ENCODE measurements at places on chromosomes 11 and 22.

GRCh38 chr11:33478111-33478573 is 221.0 kb downstream of the HIPK3 start:
- no peak for DNase-seq

DNA sequence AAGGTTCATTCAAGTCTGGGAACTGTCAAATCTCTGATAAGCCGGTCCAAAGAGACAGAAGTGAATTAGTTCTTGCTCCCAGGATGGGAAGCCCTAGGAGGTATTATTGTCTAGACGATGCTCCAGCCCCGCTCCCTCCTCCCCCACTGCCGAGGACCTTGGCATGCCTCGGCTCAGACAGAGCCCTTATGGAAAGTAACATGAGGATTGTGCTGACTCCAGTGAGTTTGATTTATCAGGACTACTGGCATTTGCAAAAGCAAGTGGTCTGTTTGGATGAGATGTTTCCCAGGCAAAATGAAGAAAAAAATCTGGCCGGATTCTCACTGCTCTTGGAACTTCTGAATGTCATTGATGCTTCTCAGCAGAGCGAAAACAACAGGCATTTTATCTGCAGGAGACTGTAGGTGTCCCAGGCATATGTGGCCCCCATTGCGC is 341.0 kb downstream of the ETS1 start:
- no peak for DNase-seq

GRCh38 chr11:78752494-78752893 is 177.8 kb upstream of the NARS2 start:
- no peak for DNase-seq

- no peak for DNase-seq
Measured at GRCh38 chr22:35472488-35472887, 68.1 kb upstream of the RASD2 start.

DNA sequence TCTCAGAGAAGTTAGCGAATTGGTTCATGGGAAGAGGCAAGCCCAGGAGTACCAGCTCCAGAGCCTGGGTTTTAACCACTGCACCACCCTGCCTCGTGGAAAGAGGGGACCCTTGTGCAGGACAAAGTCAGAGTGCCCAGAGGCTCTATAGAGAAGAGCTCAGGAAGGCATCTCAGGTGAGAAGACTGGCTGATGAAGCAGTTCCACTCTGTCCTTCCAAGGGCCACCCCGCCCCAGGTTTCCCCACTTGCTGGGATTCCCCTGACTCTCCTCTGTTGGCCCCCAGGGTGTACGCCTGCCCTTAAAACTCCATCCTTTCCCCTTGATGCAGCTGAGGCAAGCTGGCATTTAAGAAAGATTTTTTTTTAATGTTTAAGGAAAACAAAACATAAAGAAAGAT is 265.8 kb downstream of the BUD13 start:
- no peak for DNase-seq

DNA sequence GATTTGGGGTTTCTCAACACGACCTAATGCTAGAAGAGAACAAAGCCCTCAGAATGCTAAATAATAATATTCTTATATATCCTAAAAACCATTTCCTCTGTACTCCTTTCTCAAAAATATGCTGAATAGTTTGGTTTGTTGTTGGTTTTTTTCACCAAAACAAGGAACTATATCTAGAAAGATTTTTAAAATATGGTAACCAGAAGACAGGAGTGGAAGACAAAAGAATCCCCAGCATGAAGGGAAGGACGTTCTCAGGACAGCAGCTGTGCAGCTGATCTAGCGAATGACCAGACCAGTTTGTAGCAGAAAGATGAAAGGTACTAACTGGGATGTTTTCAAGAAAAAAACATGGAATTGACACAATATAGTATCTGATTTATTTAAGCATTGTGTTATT is 19.3 kb downstream of the FEZ1 start:
- no peak for DNase-seq

DNA sequence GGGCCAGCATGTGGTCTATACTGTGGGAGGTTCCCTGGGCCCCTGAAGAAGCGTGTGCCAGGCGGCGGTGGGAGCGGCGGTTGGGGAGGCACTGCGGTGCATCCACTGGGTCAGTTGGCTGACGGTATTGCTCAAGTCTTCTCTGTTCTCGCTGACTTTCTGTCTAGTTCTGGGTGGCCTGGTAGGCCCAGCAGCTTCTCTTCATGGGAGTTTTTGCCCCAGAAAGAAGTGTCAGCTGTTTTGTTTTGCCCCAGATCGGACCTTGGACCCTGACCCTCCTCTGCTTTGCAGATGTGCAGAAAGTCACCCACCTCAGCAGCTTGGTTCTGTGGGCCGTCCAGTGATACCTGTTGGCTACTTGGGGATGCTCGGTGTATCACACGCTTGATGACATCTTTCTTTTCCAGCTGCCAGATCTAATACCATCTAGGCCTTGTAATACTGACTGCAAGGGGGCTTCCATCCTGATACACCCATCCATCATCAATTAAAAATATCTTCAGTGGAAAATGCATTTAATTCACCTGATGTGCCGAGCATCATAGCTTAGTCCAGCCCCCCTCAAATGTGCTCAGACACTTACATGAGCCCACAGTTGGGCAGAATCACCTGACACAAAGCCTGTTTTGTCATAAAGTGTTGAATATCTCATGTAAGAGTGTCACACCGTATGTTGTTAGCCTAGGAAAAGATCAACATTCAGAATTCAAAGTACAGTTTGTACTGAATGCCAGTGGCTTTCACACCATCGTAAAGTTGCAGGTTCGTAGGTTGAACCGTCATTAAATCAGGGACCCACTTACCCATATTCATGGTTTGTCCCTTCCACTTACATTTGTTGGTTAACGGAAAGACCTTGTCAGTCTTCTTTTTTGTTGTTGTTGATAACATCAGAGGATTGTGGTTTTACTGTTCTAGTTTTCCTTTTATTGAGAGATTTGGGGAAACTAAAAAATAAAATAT is 13.9 kb downstream of the ZBED4 start:
- no peak for DNase-seq

- peak; percentile 57 for DNase-seq
Measured at GRCh38 chr11:129643031-129643721, 172.5 kb upstream of the TMEM45B start.

- no peak for DNase-seq
Measured at GRCh38 chr11:83039566-83039965, 32.1 kb downstream of the RAB30 start.

DNA sequence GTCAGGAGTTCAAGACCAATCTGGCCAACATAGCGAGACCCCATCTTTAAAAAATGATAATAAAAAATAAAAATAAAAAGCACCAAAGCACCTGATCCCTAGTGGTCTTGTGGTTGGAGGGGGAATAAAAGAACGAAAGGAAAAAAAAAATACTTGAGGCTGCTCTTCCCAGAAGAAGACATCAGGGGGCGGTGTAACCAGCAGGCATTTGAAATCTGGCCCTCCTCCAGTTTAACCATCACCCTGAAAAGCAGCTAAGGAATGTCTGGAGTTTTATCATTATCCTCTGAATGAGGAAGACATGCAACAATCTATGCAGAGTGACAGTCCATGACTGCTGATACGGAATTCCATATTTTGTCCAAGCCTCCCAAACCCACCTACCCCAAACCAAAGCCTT is 5.6 kb upstream of the KCTD17 start:
- no peak for DNase-seq

DNA sequence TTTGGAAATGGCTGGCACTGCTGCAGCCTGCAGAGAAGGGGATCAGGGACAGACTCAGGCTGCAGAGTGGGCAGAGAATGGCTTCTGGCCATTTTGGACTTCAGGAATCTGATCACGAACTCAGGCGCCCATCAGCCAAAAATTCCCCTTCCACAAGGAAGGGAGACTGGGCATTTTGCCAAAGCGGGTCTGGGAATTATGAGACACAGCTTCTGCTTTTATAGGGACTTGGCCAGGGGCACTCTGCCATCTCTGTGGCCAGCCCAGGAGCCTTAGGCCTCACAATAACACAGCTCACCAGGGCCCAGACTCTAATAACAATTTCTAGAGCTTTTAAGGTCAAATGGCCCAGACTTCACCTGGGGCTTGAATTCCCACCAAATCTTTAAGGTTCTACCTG is 74.7 kb downstream of the CHST1 start:
- DNase-seq = no peak

- no peak for DNase-seq
Measured at GRCh38 chr11:13421561-13421960, 41.5 kb downstream of the BTBD10 start.

DNA sequence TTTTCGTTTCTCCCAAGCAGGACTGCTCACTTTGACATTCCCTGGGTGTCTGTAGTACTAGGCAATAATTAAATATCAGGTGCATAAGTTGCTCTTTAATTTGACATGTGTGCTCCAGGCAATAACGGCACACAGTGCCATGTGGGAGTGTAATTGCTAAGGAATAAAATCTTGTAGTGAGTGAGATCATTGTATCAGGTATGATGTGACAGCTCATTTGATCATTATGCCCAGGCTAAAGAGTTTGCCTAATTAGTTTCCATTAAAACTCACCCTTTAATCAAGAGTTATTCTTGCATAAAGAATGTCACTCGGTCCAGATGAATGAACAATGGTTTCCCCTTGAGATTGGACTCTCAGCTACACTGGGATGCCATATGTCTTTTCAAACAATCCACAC is 220.0 kb downstream of the INSC start:
- DNase-seq = no peak

- DNase-seq = no peak
Measured at GRCh38 chr11:123364080-123364479, 66.0 kb upstream of the GRAMD1B start.

GRCh38 chr11:99015634-99016454 is 4.9 kb upstream of the CNTN5 start:
- DNase-seq = no peak

DNA sequence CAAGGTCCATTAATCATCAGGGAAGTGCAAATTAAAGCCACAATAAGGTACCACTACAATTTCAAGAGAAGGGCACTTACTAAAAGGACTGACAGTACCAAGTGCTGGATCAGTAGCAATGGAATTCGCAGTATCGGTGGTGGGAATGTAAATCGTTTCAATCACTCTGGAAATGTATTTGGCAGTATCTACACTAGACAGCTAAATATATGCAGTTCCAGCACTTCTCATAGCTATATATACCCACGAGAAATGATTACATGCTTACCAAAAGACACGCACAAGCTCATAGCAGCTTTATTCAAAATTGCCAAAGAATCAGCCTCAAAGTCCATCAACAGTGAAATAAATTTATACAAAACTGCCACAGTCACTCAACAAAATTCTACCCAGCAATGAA is 4.4 kb upstream of the ZNF280B start:
- DNase-seq = no peak

DNA sequence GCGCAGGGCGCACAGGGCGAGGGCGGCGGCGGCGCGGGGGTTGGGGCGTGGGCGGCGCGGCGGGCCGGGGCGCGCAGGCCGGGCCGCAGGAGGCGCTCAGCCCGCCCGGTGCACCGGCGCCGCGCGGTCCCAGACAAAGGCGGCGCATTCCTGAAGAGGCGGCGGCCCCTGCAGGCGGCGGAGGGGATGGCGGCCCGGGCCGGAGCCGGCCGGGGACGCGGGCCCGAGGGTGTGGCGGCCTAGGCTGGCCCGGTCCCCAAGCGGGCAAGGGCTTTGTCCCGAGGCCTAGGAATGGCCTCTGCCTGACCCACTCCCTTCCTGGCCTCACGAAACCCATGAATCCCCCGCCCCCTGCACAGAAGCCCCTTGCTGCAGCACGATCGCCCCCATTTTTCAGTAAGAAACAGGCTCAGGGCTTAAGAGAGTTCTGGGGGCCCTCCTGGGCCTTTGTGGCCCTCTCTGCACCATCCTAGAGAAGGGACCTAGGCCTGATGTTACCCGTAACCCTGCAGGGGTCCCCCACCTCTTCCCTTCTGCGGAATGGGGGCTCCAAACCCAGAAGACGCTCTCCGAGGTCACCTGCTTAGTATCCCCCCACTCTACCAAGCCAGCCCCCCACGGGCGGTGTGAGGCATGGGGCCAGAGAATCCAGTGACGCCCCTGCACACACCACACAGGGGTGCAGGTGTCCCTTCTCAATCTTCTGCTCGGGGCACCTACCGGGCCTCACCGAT is at the start of gene RTN4R:
TSS of gene RTN4R (minus strand) at position 40 of the 734 bp plus-strand sequence. CDS start 226 bp downstream, outside the sequence.
- DNase-seq = peak; percentile 68

- DNase-seq = no peak
Measured at GRCh38 chr22:47779474-47779873, 1017.0 kb downstream of the TBC1D22A start.

DNA sequence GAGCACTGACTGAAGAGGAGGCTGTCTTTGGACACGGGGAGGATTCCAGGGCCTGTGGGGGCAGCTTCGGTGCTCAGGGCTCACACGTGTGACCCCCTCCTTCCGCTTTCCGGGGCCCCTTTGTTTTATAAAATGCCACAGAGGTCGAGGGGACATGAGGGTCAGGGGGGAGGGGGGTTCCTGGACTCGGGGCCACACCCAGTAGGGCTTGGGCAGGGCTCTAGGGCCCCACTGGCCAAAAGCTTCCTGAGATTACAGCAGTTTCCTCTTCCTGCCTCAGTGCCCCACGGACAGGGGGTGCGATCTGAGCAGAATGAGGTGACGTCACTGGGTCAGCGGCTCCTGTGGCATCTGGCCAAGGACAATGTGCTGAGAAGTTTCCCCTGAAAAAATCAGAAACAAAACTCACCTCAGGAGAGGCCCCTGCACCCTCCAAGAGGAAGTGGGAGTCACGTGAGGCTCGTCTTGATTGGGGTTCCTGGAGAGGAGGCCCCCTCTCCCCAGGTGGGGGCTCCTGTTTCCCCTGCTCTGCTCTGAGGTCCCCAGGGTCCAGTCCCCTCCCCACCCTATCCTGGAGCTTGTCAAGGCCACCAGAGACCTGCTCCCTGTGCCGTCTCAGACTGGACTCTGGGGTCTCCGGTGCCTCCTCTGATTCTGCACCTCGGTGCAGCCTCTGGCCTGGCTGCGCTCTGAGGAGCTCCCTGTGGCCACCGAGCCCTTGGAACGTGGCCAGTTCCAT is 6.4 kb upstream of the IFITM3 start:
- peak; percentile 79 for DNase-seq

- no peak for DNase-seq
Measured at GRCh38 chr11:106913141-106913540, 105.1 kb downstream of the GUCY1A2 start.

DNA sequence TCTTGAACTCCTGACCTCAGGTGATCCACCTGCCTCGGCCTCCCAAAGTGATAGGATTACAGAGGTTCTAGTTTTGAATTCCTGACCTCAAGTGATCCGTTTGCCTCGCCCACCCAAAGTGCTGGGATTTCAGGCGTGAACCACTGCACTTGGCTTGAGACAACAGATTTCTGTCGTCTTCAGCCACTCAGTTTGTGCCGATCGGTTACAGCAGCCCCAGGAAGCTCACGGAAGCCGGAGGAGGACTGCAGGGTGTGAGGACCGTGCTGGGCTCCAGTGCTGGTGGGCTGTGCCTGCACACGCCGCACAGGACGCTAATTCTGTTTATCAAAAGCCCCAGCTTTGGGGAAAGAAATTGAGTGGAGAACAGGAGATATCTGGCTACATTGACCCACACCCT is 82.0 kb downstream of the CELSR1 start:
- no peak for DNase-seq

- no peak for DNase-seq
Measured at GRCh38 chr11:76185931-76186401, 20.3 kb downstream of the WNT11 start.

- no peak for DNase-seq
Measured at GRCh38 chr11:72493426-72494108, 59.2 kb upstream of the CLPB start.

All from activated T-cell treated with anti-CD3 and anti-CD28 coated beads, Interleukin-2, amount 50 U/mL, for 48 hours (primary cell).